Ecto neural progenitor cell (in vitro differentiated cells): ENCODE measurements at places on chromosomes 2 and 18.

- DNase-seq, result no peak
These were observed 31.4 kb upstream of the CD28 start for GRCh38 chr2:203675086-203675485.

DNA sequence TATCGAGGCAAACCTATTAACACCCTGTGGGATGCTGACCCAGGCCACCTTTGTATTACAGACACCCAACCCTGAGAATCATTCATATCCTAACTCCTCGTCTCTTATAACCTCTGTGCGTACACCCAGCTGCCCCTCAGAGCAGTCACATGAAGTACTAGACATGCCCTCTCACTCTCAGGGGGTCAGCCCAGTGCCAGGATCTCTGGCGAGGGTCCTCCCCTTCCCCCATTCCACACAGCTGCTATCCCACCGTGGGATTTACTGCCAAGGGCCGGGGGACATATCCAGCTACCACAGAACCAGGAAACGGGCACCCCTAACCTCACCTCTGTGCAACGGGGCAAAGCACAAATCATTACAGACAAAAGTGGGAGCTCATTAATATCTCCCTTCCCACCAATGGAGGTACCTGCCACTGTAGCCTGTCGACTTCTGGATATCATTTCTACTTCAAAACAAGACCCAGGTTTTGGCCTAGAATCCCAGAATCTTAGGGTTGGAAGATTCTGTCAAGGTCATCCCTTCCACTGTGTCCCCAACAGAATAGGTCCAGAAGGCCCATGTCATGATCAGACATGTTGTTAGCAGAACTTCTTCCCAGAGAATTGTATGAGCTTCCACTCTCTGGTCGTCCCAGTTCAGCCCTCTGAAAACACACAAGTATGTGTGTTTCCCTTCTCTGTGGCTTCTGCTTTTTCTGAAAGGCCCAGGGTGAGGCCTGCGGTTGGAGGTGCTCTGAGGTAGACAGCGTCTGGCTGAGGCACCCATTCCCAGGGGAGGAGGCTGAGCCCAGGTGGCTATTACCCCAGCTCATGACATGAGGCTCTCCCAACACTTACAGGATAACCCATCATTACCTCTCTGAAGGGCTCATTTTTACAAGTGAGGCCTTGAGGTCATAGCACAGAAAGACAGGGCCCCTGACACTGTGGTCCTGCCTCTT, 1.7 kb downstream of the TMBIM1 start:
- DNase-seq, result no peak

- DNase-seq, result no peak
These were observed 70.5 kb downstream of the ZNF236 start for GRCh38 chr18:76892832-76893231.

- DNase-seq, result no peak
These were observed 22.7 kb upstream of the LINC00305 start for GRCh38 chr18:64171576-64171975.

DNA sequence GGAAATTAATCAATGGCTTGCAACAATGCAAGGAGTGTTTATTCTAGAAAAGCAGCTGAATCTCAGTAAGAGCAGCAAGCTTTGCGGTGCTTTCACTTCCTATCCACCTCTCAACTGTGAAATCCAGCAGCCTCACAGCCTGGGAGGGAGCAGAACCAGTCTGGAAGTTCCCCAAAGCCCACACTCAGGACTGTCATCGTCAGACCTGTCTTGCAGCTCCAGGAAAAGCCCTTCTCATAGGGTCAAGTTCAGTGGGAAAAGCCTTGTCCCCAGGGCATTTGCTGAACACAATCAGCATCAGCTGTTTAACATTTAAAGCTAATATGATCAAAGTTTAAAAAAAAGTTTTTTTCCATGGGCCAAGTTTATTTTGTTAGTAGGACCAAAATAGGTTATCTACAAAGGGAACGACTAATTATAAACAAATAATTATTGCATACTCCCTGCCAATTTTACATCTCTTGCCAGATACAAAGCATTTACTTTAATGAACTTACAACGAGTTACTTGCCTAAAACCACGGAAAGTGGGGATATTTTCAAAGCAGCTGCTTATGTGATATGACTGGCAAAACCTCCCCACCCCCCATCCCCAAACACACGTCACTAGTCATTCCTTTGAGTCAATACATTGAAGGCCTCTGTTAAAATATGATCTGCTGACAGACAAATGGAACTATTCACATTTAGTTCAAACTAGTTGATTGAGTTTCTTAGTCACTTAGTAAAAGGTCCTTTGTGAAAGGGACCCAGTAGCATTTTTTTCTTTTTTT, 36.8 kb downstream of the PARD6G start:
- DNase-seq, result no peak
